Activated T-helper 1 cell treated with anti-CD3 and anti-CD28 coated beads, Interleukin-12 subunit alpha, Interleukin-12 subunit beta, Interleukin-2, Interleukin-4 antibody, amounts not matched to agents 30 ng/mL and 10 ng/mL and 1 ng/mL, durations not matched to agents 14 hours and 24 hours and 36 hours (primary cell): ENCODE measurements at places on chromosomes 4 and X. TPM values are rescaled to one million over a fixed set of nuclear protein-coding genes. Genes with fewer than 3 reads are reported as not detected.

DNA sequence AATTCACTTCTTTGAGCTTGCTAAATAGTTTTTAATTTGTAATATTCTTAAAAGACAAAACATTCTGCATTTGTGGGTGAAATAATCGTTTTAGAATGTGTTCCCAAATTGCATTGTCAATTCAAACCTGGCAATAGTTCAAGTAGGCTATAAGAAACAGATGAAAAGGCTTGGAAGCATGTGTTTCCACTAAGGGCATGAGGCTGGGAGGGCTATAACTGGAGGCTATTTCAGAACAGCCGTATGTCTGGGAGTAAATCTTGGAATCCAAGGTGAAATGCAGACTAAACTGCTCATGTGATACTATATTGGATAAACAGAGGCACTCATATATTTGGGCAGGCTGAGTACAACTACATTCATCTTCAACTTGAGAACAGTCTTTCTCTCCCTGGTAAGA, 117.4 kb upstream of the GRPR start:
- H3K27me3 ChIP-seq, result peaks cover 6% of the 10 kb centered on the region
- H3K27ac ChIP-seq, result no peak overlapping the region
- H3K36me3 ChIP-seq, result no peaks in the 10 kb centered on the region
- no peak overlapping the region for H3K4me3 ChIP-seq
- H3K4me1 ChIP-seq, result no peaks in the 10 kb centered on the region

DNA sequence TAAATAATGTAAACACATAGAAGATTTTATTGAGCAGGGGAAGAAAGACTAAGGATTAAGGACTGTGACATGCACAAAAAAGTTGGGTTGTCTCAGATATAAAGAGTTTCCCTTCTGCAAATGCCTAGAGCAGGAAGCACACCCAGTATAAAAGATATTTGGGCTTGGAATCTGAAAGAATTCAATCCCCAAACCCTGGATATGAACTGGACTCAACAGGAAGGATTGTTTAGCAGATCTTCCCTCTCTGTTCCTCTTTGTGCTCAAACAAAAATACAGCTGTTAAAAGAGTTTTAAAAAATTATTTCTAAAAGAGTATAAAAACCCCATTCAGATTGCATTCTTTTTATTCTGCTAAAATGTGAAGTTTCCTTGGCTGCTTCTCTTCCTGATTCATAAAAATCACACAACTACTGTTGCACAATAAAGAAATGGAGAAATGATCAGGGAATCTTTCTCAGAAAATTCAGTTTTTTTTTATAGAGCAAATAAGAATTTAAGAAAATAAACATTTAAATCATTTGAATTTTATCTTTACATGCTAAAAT, 71.4 kb downstream of the PDLIM5 start:
- no peak overlapping the region for H3K27ac ChIP-seq
- no peak overlapping the region for H3K4me3 ChIP-seq
- DNase-seq, result no peak

GRCh38 chrX:77548751-77549150, 101.6 kb downstream of the FGF16 start:
- no peak for DNase-seq
- H3K27me3 ChIP-seq, result no peaks in the 10 kb centered on the region
- no peak overlapping the region for H3K4me3 ChIP-seq
- no peak overlapping the region for H3K27ac ChIP-seq
- H3K36me3 ChIP-seq, result peaks cover 15% of the 10 kb centered on the region

- no peaks in the 10 kb centered on the region for H3K36me3 ChIP-seq
- H3K4me1 ChIP-seq, result peaks cover 4% of the 10 kb centered on the region
- no peak overlapping the region for H3K27ac ChIP-seq
- H3K4me3 ChIP-seq, result no peak overlapping the region
Observed at GRCh38 chr4:146099585-146099984, 75.9 kb upstream of the LSM6 start.

GRCh38 chr4:161664740-161665139, 499.1 kb downstream of the FSTL5 start:
- H3K4me1 ChIP-seq, result no peaks in the 10 kb centered on the region
- H3K27me3 ChIP-seq, result no peaks in the 10 kb centered on the region
- H3K36me3 ChIP-seq, result no peaks in the 10 kb centered on the region
- no peak overlapping the region for H3K27ac ChIP-seq
- no peak for DNase-seq
- no peak overlapping the region for H3K4me3 ChIP-seq

DNA sequence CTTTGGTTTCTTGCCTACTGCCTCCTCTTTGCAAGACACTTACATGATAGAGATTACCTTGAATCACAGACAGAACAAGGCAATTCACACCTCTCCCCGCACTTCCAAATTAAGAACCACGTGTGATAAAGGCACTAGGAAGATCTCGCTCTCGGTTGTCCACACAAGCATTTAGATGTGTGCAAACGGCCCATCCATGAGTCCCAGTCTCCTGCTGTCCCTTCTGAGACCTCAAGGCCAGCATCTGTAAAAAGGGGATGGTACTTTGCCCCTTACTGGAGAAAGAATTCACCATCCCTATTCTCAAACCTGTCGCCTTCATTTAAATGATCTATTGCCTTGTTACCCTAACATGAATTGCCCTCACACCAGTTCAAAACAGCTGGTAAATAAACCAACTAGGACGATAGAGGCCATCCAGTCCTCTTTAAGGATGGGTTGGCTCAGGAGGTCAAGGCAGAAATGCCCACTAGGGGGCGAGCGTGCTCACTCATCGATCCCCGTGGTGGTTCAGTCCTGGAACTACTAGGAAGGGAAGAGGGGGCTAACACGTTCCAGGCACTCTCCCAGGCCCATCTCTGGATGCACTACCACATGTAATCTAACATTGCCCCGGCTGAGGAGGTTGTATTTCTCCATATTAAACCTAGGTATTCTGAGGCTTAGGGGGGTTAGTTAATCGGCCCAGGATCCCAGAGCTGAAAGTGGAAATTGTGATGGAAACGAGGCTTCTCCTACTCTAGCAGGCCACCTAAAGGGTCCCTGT, 95.8 kb downstream of the DHX15 start:
- H3K36me3 ChIP-seq, result no peaks in the 10 kb centered on the region
- H3K4me3 ChIP-seq, result no peak overlapping the region
- H3K27ac ChIP-seq, result no peak overlapping the region
- no peaks in the 10 kb centered on the region for H3K4me1 ChIP-seq
- H3K27me3 ChIP-seq, result peaks cover 11% of the 10 kb centered on the region

- no peaks in the 10 kb centered on the region for H3K27me3 ChIP-seq
- no peaks in the 10 kb centered on the region for H3K36me3 ChIP-seq
- DNase-seq, result no peak
- no peaks in the 10 kb centered on the region for H3K4me1 ChIP-seq
- no peak overlapping the region for H3K27ac ChIP-seq
- no peak overlapping the region for H3K4me3 ChIP-seq
Observed at GRCh38 chrX:12497832-12498591, 293.2 kb upstream of the PRPS2 start.

GRCh38 chr4:140609548-140610425, 41.0 kb upstream of the UCP1 start:
- no peak overlapping the region for H3K4me3 ChIP-seq
- H3K27ac ChIP-seq, result no peak overlapping the region
- no peaks in the 10 kb centered on the region for H3K36me3 ChIP-seq
- H3K4me1 ChIP-seq, result no peaks in the 10 kb centered on the region

DNA sequence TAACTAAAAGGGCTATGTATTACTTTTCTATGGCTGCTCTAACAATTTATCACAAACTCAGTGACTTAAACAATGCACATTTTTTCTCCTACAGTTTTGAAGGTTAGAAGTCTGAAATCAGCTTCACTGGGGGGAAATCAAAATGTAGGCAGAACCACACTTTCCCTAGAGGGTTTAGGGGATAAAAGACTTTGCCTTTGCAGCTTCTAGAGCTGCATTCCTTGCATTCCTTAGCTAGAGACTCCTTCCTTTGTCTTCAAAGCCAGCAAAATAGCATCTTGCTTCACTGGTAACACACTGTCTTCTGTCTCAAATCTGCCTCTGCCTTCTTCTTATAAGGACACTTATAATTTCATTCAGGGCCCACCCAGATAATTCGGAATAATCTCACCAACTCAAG, 152.4 kb upstream of the SPIN4 start:
- H3K4me3 ChIP-seq, result no peak overlapping the region
- H3K36me3 ChIP-seq, result no peaks in the 10 kb centered on the region
- no peak for DNase-seq

GRCh38 chrX:102976793-102977495, 39.9 kb downstream of the RAB40AL start:
- no peaks in the 10 kb centered on the region for H3K4me1 ChIP-seq
- H3K27ac ChIP-seq, result no peak overlapping the region
- DNase-seq, result no peak
- H3K27me3 ChIP-seq, result peaks cover 2% of the 10 kb centered on the region

- H3K36me3 ChIP-seq, result peaks cover 35% of the 10 kb centered on the region
- H3K27ac ChIP-seq, result no peak overlapping the region
- H3K4me3 ChIP-seq, result no peak overlapping the region
- no peaks in the 10 kb centered on the region for H3K27me3 ChIP-seq
- H3K4me1 ChIP-seq, result peaks cover 55% of the 10 kb centered on the region
Observed at GRCh38 chrX:19789376-19789775, 98.0 kb downstream of the SH3KBP1 start.

DNA sequence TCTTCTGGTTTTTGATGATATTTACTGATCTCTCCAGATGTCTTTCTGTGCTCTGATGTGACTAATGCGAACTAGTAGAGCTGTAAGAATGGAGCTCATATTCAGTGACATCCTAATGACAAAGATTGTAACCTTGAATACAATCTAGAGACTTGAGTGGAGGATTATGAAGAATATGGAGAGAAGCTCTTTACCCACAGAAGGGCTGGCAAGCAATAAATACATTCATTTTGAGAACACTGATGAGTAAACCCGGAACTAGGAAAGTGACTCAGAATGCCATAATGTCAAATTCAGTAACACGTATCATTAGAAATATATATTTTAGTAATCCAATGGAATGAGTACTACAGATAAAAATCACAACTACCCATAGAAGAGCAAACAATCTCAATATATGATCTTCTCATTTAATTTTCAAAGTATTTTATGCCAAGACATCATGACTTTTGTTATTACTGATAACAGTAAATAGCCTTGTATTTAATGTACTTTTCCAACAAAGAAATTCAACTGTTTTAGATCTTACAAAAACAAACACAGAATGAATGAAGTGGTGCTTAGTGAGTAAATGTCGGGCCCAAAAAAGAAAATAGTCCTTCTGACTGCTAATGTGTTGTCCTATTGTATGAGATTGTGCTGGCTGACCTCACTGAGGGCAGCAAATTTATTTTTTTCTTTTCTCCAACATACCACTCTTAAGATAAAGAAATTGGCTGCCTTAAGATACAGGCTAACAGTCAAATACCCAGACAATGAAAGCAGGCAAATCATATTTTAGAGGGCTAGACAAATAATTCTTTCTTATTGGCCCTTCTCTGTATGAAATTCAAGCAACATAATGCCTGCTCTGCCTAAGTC, 49.2 kb upstream of the HDAC8 start:
- H3K27ac ChIP-seq, result peak overlapping the region; percentile 97
- no peak for DNase-seq
- peaks cover 6% of the 10 kb centered on the region for H3K36me3 ChIP-seq

GRCh38 chr4:183838987-183839712, 66.0 kb upstream of the STOX2 start:
- H3K27me3 ChIP-seq, result peaks cover 8% of the 10 kb centered on the region
- DNase-seq, result no peak

GRCh38 chr4:153209410-153209809, 5.2 kb downstream of the TRIM2 start:
- peaks cover 7% of the 10 kb centered on the region for H3K27me3 ChIP-seq
- no peaks in the 10 kb centered on the region for H3K36me3 ChIP-seq
- no peak for DNase-seq
- H3K4me1 ChIP-seq, result peaks cover 26% of the 10 kb centered on the region
- H3K4me3 ChIP-seq, result no peak overlapping the region
- H3K27ac ChIP-seq, result no peak overlapping the region

DNA sequence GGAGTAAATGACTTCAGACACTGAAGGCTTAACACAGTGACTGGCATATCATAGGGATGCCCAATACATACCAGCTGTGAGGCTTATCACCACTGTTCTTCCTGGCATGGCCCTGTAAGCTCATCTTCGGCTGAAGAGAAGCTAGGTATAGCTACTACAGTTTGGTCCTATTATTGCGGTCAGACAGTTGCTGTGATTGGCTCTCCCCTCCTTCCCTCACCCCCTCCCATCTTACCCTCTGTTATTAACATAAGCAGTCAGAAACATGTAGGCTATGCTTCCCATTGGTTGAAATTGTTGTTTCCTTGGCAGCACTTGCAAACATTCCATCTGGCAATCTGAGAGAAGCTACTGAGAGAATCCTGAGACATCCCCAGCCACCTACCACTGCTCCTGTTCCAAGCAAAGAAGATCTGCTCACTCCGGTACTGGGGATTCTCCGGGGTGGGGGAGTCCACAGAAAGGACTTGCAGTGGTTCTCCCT, at the start of gene AKAP14:
AKAP14 (plus strand) TSS at position 51 of the 484 bp plus-strand sequence. CDS start 7,331 bp downstream, outside the sequence.
- no peaks in the 10 kb centered on the region for H3K36me3 ChIP-seq
- H3K27me3 ChIP-seq, result no peaks in the 10 kb centered on the region
- H3K27ac ChIP-seq, result no peak within 1 kb of the TSS
- H3K4me1 ChIP-seq, result no peaks in the 10 kb centered on the region
- no peak for DNase-seq

DNA sequence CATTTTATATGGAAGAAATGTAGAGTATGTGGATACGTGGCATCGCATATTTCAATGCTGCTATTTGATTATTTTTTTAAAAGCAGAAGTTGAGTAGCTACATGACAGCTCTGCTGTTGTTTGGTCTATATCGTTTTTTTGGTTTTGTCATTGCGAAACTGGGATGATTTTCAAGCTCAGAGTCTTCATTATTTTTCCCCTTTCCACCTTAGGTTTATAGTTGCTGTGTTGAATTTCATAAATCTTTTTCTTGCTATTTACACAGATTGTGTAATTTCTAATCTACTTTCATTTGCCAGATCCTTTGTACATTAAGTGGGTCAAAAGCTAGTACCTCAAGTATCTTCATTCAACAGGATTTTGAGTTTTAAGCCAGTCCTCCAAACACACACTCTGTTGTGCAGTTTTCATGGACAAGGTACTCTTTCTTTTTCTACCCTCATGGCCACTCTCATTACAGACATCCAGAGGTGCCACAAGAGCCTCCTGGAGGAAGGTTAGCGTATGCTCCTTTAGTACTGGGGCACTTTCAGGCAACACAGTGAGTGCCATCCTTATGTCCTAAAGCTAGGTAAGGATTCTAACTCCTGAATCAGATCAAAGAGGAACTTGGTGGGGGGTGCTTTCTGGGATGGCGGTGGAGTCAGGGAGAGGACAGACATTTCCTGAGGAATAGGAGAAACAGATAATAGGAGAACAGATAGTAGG, 123.2 kb downstream of the FHIP1A start:
- no peak overlapping the region for H3K27ac ChIP-seq
- H3K27me3 ChIP-seq, result peaks cover 3% of the 10 kb centered on the region
- no peaks in the 10 kb centered on the region for H3K4me1 ChIP-seq
- DNase-seq, result no peak
- H3K36me3 ChIP-seq, result no peaks in the 10 kb centered on the region
- H3K4me3 ChIP-seq, result no peak overlapping the region

GRCh38 chrX:150715184-150715583, 22.0 kb downstream of the MTMR1 start:
- H3K27ac ChIP-seq, result no peak overlapping the region
- H3K36me3 ChIP-seq, result peaks cover 4% of the 10 kb centered on the region
- no peak for DNase-seq
- no peak overlapping the region for H3K4me3 ChIP-seq
- H3K4me1 ChIP-seq, result peaks cover 11% of the 10 kb centered on the region
- no peaks in the 10 kb centered on the region for H3K27me3 ChIP-seq

Gene MAGEE2
- total RNA-seq, result not detected in 2 replicates

Gene UGDH
- total RNA-seq, result 26.0 and 30.6 TPM in 2 replicates

Gene ZNF630
- 0.24 and 0.29 TPM in 2 replicates for total RNA-seq

Gene MAGEA2
- not detected in 2 replicates for total RNA-seq

Gene NXF2
- total RNA-seq, result not detected in 2 replicates

Gene SPANXN3
- total RNA-seq, result not detected in 2 replicates

Gene CPXCR1
- total RNA-seq, result not detected in 2 replicates

Gene XAGE1B
- not detected in 2 replicates for total RNA-seq

Gene AKAP4
- not detected in 2 replicates for total RNA-seq
